ENCODE measurements at places on chromosomes 5 and 9.
A peak's percentile ranks its signal among the peaks of the same experiment; 100 is the strongest.

DNA sequence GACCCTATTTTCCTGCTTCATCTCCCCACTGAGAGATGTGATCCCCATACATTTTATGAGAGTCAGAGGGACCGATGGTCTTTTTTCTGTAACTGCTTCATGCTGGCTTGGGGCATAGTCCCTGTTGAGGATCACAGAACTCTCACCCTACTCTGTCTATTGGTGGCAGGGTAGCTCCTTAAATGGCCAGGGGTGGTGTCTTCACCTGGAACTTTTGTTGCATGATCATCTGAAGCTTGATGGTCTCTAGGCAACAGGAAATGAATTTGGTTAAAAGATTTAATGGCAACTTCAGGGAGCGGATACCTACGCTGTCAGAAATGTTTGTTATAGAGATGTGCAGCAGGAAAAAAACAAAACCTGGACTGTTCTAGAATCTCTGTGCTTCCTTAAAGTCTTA is 87.0 kb upstream of the GLIS3 start:
- no peak for DNase-seq

DNA sequence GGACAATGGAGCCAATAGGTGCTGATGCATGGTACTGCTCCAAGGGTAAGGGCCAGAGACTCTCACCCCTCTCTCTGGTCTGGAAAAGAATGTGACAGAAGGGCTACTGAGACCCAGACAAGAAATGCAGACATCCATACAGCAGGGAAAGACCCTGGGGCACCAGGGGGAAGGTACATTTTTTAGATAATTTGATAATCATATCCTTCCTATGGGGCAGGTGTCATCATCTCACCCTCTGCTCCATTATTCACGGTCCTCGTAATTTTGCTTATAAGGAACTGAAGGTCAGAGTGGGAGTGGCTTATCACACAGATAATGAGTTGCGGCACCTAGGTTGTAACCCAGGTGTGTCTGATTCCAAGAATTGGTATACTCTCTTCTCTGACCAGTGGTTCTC is 90.0 kb downstream of the TRIM32 start:
- no peak for DNase-seq

DNA sequence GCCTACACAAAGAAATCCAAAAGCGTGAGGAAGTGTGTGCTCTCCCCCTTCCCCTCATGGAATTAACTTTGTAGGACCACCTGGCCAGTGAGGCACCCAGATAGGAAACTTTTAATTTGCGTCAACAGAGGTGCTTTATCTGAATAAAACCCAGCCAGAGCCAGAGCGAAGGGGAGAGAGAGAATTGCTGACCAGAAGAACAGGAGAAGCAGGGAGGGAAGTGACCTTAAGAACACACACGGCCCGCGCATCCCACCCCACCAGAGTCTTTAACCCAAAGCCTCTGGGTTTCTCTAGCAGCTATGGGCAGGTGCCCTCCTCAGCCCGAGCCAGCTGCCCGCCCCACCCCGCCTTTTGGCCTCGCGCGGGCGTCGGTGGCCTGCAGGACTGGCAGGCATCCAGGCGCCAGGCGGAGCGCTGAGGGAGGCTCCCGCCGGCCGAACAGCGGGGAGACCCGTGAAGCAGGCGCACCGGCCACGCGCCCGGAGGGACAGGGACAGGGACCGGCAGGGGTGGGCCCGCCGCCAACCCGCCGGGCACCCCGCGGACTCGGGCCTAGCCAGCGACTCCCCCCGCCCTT is 580 bp downstream of the ERAP1 start:
- DNase-seq = peak; percentile 41

DNA sequence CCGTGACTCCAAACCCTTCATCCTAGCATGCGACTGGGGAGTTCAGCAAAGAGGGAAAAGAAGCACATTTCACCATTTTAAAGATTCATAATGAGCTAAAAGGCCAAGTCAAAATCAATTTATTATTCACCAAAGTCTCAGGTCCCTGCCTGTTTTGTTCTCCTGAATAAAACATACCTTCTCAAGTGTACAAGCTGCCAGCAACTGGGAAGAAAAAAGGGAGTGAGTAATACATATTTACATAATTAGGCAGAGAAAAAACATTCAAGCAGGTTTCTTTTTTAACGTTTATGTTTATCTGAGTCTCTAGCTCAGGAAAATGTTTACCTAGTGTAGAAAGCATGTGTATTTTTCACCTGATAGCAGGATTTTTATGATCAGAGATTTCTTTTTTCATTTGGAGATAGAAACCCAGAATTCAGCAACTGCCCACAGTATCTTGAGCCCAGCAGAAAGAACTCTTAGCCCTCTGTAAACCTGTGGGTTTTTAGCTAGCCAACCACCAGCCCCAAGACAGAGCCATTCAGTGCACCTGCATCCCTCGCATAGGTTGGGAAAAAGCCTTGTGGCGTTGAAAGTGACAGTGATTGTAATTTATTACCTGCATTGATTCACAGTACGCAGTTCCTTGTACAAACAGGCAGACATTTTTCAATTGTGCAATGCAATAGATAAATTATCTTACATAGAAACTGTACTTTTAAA is 117.9 kb upstream of the GRIA1 start:
- DNase-seq = no peak

- DNase-seq = no peak
These were observed 252.1 kb downstream of the SEC61B start for GRCh38 chr9:99474186-99474585.
